ENCODE measurements at places on chromosomes 2 and 18.

- DNase-seq, result no peak
Observed at GRCh38 chr2:121242175-121242875, 42.7 kb downstream of the TFCP2L1 start.

DNA sequence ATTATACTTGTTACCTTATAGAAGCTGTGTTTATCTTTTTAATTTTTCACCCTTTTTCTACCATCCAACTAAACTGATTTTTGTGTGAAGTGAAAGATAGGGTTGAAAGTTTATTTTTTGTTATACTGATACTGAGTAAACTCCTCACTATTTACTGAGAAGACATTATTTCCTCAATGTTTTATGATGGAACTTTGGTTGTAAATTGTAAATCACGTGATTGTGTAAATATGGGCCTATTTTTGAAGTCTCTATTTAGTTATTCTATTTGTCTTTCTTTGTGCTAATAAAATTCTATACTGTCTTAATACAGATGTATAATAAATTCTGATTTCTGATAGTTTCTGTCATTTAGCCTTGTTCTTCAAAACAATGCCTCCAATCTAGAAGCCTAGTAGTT, 697.2 kb upstream of the SLC8A1 start:
- DNase-seq, result no peak

DNA sequence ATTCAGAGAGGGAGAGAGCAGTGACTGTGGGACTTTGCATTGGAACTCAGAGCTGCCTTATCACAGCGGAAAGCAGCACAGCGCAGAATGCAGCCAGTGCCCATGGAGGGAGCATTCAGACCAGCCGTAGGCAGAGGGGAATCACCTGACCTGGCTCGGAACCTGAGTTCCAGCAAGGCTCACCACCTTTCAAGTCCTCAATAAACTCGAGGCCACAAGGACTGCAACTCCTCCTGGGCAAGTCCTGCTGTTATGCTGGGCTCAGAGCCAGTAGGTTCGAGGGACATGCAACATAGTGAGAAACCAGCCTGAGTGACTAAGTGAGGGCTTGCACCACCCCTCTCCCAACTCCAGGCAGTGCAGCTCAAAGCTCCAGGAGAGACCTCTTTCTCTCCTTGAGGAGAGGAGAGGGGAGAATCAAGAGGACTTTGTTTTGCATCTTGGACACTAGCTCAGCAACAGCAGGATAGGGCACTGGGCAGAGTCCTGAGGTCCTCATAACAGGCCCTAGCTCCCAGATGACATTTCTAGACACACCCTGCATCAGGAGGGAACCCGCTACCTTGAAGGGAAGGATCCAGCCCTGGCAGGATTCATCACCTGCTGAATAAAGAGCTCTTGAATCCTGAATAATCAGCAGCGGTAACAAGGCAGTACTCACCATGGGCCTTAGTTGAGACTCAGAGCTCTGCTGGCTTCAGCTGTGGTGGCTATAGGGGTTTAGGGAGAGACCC, 136.8 kb upstream of the OTOS start:
- DNase-seq, result no peak

DNA sequence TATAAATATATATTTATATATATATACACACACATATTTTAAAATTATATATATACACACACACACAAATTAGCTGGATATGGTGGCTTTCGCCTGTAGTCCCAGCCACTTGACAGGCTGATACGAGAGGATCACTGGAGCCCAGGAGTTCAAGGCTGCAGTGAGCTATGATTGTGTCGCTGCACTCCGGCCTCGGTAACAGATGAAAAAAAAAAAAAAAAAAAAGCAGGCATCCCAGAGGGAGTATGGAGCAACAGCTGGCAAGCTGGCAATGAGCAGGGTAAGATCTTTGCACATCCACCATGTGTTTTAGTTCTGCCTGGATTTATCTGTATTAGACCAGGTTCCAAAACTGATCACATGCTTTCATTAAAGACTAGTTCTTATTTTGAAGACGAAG, 170.1 kb downstream of the MAP2 start:
- DNase-seq, result no peak

GRCh38 chr2:171999161-171999560, 592 bp upstream of the METAP1D start:
- no peak for DNase-seq

GRCh38 chr2:42281416-42282081, 79.5 kb downstream of the COX7A2L start:
- no peak for DNase-seq

DNA sequence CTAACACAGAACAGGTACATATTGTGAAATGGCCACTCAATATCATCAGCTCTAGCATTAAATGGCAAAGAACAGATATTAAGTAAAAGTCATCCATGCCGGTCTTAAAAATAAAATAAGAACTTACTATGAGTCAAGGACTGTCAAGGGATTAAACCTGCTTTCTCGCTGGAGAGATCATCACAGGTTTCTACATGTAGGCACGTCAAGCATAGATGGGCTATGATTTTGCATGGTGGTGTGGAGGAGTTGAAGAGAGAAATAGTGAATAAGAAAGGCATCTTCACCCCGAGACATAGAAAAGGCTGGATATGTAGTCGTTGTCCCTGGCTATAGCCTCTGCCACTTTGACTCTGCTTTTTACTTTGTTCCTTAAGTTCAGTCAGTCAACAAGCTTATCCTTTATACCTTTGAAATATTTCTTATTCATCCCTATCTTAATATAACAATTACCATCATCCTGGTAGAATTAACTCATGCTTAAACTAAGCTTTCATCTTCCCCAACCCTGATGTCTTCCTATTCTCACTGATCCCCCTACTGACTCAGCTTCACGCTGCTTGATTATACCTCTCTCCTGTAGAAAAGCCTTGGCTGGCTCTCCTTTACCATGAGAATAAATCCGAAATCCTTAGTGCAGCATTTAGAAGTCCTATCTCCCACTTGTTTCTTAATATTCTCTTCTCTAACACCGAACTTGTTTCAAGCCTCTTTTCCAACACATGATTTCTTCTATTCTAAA, 42.5 kb downstream of the DSC3 start:
- no peak for DNase-seq

DNA sequence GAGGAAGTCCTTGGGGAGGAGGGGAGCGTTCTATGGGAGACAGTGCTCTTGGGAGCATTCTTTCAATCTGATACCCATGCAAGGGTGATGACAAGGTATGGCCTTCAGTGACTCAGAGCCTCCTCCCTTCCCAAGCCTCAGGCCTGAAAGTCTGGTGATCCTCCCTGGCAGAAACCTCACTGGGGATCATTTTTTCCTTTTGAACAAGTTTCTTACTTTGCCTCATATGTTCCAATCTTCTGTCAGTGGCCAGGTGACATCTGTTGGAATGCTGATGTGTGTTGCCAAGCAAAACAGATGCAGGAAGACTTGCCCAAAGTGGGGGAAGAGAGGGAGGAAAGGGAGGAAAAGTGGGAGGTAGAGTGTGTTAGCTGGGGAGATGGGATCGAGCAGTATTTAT, 224.8 kb downstream of the NEDD4L start:
- DNase-seq, result no peak

GRCh38 chr2:96477458-96477857, 27.7 kb downstream of the NEURL3 start:
- DNase-seq, result no peak

DNA sequence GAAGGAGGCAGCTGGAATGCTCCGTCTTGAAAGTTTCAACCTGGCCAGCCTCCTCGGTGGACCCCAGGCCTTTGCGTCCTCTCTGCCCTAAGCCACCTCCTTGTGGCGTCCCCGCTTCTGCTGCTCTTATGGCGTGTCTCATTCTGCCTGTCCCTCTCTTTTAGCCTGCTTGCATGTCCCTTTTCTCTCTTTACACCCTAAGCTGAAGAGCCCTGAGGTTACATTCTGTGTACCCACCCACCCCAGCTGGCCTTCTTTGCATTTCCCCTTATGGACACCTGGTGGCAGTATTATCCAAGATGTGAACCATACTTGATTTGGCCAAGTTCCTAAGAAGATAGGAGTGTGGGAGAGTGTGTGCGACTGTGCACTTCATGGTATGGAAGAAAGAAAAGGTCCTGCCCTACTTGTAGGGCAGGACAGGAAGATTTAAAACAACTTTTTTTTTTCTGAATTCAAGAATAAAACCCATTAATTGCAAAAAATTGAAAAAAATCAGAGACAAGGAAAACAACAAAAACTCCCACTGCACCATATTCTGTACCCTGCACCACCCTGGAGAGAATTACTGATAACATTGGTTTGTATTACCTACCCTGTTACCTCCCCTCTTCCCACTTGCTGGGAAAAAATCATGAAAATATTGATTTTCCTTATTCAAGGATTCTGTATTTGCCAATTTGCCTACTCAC, 77.4 kb downstream of the DYSF start:
- peak; percentile 15 for DNase-seq

- DNase-seq, result no peak
Observed at GRCh38 chr2:232280341-232280740, 98.2 kb upstream of the ALPP start.

DNA sequence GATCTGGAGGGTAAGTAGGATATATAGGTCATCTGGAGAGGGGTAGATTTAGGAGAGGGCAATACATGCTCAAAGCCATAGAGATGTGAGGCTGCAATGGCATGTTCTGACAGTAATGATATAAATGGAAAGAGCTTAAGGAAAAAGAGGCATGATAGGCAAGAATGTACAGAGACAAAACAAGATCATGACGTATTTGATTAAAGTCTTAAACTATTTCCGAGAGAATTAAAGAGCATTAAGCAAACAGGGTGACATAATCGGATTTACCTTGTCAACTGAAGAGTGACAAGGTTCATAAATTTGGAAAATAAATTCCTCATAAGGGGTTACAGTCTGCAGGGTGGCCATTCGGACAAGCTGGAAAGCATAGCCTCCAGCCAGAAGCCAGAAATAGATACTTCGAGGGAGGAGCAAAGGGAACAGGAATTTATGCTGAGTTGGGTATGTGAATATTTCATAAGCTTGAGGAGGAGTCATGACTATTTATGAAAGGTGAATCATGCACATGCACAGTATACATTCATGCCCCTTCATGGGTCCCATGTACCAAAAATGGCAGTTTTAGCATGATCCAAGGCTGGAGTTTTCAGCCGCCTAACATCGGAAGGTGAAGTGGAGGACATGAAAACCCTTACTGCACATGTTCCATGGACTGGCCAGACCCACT, 396.2 kb upstream of the VWC2L start:
- DNase-seq, result no peak

- peak; percentile 3 for DNase-seq
Observed at GRCh38 chr2:5365871-5366461, 326.2 kb upstream of the SOX11 start.

DNA sequence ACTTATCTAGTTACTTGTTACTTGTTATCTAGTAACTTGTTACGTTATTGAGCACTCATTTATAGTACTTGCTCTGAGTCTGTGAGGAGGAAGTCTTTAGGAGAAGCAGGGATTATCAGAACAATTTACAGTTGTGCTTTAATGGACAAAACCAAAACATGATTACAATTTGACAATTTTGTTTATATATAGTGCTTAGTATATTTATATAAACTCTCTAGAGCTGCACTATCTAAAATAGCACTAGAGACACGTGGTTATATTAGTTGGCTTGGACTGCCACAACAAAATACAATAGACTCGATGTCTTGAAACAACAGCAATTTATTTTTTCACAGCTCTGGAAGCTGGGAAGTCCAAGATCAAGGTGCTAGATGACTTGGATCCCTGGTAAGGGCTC, 78.4 kb downstream of the BMPR2 start:
- DNase-seq, result no peak

- DNase-seq, result peak; percentile 53
Observed at GRCh38 chr2:120109186-120110061, 96.5 kb downstream of the EPB41L5 start.

GRCh38 chr2:108266218-108266617, 22.5 kb upstream of the SULT1C2 start:
- no peak for DNase-seq

DNA sequence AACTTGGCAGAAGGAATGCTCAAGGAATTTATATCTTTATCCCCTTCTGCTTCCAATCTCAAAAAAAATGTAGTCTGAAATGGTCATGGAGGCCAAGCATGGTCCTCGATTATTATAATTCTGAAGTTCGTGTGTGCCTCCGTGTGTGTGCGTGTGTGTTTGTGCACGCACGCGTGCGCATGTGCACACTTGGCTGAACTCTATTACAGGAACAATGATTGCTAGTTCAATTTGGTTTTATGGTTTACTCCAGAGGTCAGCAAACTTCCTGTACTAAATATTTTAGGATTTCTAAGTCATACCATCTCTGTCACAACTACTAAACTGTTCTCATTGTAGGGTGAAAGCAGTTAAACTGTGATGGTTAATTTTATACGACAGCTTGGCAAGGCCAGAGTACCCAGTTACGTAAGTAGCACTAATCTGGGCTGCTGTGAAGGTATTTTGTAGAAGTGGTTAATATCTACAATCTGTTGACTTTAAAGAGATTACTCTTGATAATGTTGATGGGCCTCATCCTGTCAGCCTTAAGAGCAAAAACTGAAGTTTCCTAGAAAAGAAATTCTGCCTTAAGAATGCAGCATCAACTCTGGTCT, 5.8 kb upstream of the MARCHF7 start:
- DNase-seq, result no peak

- no peak for DNase-seq
Observed at GRCh38 chr2:129828792-129829191, 150.7 kb upstream of the RAB6C start.

DNA sequence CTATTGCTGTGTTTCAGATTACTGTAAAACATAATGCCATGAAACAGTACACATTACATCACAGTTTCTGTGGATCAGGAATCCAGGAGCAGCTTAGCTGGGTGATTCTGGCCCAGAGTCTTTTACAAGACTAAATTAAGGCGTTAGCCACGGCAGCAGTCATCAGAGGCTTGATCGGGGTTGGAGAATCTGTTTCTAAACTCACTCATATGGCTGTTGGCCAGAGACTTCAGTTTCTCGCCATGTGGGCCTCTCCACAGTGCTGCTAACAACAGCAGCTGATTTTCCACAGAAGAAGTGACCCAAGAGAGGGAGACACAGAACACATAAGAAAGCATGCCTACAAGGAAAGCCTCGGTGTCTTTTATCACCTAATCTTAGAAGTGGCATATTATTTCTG, 89.2 kb upstream of the MYO3B start:
- DNase-seq, result no peak

GRCh38 chr2:228094377-228094921, 87.0 kb downstream of the SPHKAP start:
- no peak for DNase-seq

- DNase-seq, result no peak
Observed at GRCh38 chr2:106959975-106960682, 74.2 kb upstream of the ST6GAL2 start.

GRCh38 chr2:31223026-31223425, 5.7 kb upstream of the CAPN14 start:
- DNase-seq, result no peak

- no peak for DNase-seq
Observed at GRCh38 chr2:180356676-180357075, 349.6 kb upstream of the CWC22 start.
